ENCODE measurements at places on chromosomes 4 and X.
A peak's percentile ranks its signal among the peaks of the same experiment; 100 is the strongest.

GRCh38 chrX:133980832-133981588 lies 4.4 kb downstream of the GPC3 start:
- no peak for DNase-seq

DNA sequence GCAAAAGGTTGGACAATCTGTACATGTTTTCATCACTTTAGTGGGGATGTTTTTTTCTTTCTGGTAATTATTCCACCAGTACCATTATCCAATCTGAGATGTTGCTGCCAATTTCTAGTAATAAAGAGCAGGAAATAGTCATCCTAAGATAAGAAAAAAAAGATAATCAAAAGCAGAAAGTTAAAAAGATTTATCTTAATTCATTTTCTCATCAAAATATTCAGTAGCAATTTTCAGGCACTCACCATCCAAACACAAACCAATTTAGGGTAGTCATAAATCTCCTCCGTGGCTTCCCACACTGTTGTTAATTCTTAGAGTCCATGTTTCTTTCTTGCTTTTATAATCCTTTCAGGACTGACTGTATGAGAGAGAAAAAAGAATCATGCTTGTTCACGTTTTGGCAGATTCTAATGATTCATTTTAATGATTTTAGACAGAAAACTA lies 263.7 kb upstream of the UGT8 start:
- no peak for DNase-seq

- DNase-seq: no peak
Observed at GRCh38 chr4:31651541-31651940, 931.4 kb downstream of the PCDH7 start.

- DNase-seq: no peak
Observed at GRCh38 chr4:162510115-162510514, 346.3 kb upstream of the FSTL5 start.

- DNase-seq: no peak
Observed at GRCh38 chrX:37454537-37455285, 105.5 kb downstream of the PRRG1 start.

DNA sequence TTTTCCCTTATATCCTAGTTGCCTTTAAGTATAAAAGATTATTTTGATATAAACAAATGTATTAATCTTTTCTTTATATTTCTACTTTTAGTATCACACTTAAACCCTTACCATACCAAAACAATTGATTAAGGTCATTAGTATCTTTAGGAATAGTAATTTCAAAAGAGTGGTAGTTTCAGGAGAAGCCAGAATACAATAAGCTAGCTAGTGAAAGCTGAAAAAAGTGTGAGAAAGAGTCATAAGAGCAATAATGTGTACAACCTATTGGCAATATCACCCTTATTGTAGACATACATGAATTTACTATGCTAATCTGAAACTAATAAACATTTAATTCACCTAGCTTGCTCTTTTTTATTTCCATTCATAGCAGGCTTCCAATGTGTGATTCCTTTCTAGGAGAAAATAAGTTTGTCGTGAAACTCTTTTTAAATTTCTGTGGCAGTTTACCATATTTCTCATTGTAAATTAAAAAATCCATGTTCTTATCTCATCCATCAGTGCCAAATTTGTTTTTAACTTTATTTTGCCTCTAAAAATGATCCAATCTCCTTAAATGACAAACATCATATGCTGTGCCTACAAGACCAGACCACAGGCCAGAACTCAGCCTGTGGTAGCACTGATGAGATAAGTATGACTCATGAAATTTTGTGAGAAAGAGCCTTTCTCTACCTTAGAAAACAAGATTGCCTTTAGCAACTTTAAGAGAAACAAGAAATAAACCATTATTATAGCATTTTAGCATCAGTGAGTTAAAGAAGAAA lies 8.1 kb downstream of the NEK1 start:
- DNase-seq: no peak

- DNase-seq: peak; percentile 5
Observed at GRCh38 chrX:16671005-16671404, 21.0 kb downstream of the S100G start.

- no peak for DNase-seq
Observed at GRCh38 chrX:80708781-80709180, 100.9 kb downstream of the BRWD3 start.

DNA sequence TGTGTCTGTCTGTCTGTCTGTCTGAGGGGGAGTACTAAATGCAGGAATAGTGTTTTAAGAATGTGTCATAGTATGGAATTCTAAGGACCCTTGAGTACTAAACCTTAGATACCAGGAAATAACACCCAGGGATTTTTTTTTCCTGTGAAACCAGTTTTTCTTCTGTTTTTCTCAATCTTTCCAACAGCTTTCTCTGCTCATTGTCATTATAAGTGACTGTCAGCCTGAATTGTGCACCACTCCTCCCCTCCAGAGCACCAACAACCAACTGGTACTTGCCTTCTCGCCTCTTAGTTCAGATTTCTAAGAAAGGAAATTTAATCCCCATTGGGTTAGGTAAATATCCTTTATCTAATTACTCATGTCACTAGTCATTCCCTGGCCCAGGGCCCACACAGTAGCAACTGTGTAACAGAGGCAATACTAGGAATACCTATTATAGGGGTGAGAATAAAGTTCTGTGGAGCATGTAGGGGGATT lies 320.6 kb downstream of the ADGRL3 start:
- peak; percentile 1 for DNase-seq
